ENCODE measurements at places on chromosomes 2 and 18.

DNA sequence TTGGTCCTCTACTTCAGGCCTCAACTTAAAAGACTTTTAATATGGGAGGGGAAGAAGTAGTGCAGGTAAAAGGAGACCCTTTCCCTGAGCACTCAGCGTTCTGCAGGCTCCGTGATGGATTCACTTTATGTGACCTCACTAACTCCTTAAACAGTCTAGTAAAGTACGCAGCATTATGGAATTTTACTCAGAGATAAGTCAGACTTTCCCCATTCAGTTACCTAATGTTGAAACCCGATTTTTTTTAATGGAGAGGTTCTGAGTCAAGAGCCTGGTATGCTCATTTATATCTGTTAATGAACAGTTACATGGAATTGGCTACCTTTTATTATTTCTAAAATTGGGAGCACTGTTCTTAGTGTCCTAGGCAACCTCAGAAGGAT lies 34.1 kb downstream of the RASGRP3 start:
- DNase-seq = no peak

DNA sequence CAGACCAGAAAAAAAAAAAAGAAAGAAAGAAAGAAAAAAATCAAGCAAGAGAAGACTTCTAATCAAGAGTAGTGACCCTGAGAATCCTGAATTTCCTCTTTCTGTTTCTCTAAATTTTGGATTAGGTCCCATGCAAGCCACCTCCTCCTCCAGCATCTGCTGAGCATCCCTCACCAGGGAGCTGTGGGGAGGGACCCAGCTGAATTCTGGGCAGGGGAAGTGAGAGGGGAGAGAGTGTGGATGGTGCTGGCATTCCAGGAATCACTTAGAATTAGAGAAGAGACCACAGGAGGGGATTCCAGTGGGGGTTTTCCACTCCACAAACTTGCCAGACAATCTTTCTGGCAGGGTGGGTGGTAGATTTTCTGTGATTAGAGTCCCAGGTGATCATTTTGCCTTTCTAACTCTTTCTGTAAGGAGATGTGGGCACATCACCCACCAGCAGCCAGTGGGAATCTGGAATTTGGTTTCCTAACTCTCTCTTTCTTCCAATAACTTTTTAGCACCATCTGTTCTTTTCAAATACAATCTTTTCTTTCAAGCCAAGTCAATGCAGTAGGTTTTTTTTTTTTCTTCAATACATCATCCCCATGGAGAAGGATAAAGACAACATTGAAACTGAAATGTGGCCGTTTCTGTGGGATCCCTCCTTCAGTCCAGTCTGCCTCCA lies 279.2 kb downstream of the CLIP4 start:
- DNase-seq = no peak

DNA sequence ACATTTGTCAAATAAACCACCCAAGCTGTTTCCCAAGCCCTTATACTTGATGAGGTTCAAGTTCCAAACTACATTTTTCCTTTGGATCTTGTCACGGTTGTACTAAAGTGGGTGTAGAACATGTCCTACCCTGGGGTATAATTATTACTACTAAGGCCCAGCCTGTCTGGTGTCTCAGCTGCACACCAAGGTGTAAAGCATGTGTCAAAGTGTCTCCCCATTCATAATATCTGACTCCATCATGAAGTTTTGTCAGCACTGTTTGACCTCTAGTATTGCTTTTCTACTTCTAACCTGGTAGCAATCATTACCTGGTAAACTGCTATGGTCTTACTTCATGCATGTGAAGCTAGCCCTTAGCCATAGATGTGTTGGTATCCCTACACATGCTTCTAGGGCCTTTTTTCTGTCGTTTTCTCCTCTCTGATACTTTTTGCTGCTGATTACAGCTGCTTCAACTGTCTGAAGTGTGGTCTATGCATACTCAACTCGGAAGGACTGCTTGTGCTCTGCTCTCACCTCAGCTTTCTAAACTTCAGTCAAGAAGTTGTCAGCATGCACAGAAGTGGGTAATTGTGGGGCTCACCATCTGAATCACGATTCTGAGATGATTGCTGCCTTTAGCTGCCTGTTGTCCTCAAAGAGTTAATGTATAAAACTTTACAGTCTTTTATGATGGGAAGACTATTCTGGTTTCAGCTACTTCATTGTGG lies 445.7 kb upstream of the TRIB2 start:
- DNase-seq = no peak

DNA sequence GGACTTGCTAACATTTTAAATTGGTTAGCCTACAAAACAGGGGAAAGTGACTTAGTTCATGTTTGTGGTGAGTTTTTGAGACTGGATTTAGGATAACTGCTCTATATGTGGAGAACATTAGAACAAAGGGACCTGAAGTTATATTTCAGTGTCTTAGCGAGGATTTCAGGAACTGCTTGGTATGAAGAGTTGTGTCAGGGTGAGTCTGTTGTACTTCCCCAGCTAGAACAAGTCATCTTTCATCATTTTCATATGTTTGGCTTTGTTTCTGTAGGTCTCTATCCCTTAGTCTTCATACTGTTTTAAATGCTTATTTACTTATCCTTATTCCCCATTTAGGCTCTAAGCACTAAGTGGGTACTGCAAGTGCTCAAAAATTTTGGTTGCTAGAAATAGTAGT lies 41.9 kb downstream of the KCMF1 start:
- no peak for DNase-seq

- DNase-seq = no peak
Measured at GRCh38 chr2:170362871-170363631, 185.1 kb downstream of the MYO3B start.

DNA sequence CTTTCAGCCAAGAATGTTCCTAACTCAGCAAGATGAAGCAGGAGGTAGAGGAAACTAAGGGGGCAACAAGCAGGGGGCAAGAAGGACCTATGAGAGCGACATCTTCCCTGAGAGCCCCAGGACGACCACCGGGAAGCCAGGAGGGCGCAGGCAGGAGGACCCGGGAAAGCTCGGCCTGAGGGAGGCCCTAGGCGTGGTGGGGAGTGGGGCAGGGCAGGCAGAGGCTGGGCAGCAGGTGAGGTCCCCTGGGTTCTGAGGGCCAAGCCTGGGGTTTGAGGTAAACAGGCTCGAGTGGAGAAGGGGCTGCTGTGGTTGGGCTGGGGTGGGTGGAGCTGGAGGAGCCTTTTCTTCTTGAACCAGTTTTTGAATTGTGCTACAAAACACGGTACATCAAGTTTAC lies 1.3 kb upstream of the ALPI start:
- DNase-seq = no peak

DNA sequence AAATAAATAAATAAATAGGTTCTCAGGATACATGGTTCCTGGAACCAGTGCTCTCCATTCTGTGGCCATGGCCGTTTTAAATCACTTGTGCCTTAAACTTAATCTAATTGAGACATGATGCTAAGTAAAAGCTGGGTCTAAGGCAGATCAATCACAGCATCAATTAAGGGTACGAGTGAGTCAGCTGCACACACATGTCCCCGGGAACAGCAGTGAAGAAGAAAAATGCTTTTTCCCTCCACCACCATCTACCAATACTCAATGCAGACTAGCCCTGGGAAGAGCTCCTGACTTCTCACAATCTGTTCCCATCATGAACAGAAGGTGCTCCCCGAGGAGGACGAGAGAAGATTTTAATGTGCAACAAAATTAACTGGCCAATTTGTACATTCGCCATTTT lies 6.8 kb upstream of the CHMP1B start:
- no peak for DNase-seq

- DNase-seq = no peak
Measured at GRCh38 chr2:96239745-96240264, 26.0 kb downstream of the TMEM127 start.

DNA sequence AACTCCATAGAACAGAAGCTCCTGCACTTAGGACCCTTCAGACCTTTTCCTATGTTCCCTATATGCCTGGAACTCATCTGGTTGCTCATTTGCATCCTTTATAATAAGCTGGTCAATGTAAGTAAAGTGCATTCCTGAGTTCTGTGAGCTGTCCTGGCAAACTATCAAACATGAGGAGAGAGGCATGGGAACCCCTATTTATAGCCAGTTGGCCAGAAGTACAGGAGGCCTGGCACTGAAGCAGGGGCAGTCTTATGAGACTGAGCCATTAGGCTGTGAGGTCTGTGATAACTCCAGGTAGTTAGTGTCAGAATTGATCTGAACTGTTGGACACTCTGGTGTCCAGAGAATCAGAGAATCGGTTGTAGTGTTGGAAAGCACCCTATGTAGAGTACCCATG lies 88.4 kb downstream of the EHD3 start:
- no peak for DNase-seq

- DNase-seq = no peak
Measured at GRCh38 chr2:6999211-6999877, 82.1 kb downstream of the RNF144A start.

Data from RCC 7860 (cell line).